Stomach (tissue), 19 donors: ENCODE measurements at places on chromosomes 6 and 20. TPM values are rescaled to one million over a fixed set of nuclear protein-coding genes. Genes with fewer than 3 reads are reported as not detected.

Gene VSTM2L
- not detected for total RNA-seq

Gene CLVS2
- 0.92 TPM for total RNA-seq

Gene ADGRF4
- total RNA-seq, result not detected

- DNase-seq, result no peak
Measured at GRCh38 chr6:139361211-139361610, 13.2 kb downstream of the CITED2 start.

- no peak for DNase-seq
Measured at GRCh38 chr20:59422872-59423544, 122.6 kb downstream of the EDN3 start.

GRCh38 chr6:106056746-106057390 lies 29.3 kb upstream of the PRDM1 start:
- DNase-seq, result peak; percentile 43

DNA sequence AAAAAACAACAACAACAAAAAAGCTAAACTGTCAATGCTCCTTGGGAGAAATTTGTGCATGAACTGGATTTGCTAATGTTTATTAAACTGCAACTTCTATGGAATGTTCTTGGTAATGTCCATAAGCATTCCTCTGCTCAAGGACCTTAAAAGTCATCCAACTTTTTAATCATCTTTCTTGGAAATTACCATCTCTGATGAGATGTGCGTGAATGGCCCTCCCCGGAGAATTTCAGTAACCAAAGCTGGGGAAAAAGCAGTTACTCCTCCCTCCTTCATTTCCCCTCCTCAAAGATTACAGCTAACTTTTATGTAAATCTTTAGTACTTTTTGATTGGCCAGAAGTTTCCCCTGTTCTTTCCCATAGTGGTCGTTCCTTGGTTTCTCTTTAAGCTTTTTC lies 5.2 kb downstream of the TBCC start:
- no peak for DNase-seq

GRCh38 chr6:6008089-6008647 lies 1.4 kb upstream of the NRN1 start:
- DNase-seq, result no peak

DNA sequence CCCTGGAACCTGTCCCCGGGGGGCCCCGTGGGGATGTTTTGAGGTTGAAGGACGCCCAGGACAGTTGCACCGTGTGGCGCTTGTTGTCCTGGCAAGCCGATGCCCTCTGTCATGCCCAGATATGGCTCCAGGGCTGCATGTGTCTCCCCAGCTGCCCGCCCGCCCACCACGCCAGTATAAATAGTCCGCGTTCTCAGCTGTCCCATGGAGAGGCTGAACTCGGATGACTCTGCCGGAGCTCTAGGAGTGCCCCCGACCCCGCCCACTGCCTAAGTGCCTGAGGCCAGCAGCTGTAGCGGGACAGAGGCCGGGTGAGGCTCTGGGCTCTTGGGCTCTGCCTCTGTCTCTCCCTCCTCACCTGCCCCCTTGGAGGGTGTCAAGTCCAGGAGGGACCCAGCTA lies 83.0 kb upstream of the GATA5 start:
- no peak for DNase-seq

GRCh38 chr6:16697437-16698161 lies 63.7 kb downstream of the ATXN1 start:
- no peak for DNase-seq

- DNase-seq, result no peak
Measured at GRCh38 chr6:53624502-53624901, 41.1 kb downstream of the KLHL31 start.
